Dorsolateral prefrontal cortex (tissue), 122 donors: ENCODE measurements at places on chromosomes 4 and X.

DNA sequence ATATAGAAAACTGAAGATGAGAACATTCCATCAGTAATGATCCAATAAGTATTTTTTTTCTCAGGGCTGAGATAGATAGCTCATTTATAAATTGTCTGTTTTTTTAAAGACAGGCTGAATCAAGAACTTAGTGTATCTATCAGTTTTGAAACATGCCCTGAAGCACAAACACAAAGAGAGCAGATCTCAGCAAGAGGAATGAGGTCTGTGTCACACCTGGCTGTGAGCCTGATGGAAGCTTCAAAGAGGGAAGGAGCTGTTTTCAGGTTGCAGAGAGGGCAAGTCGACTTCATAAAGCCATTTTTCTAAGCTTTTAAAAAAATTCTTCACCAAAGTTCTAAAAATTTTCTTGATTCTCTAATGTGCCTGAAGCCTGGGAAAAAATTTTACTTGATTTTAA, 434.9 kb downstream of the PDGFC start:
- no peak for DNase-seq

GRCh38 chr4:97235521-97235920, 907.8 kb downstream of the STPG2 start:
- no peak for DNase-seq

DNA sequence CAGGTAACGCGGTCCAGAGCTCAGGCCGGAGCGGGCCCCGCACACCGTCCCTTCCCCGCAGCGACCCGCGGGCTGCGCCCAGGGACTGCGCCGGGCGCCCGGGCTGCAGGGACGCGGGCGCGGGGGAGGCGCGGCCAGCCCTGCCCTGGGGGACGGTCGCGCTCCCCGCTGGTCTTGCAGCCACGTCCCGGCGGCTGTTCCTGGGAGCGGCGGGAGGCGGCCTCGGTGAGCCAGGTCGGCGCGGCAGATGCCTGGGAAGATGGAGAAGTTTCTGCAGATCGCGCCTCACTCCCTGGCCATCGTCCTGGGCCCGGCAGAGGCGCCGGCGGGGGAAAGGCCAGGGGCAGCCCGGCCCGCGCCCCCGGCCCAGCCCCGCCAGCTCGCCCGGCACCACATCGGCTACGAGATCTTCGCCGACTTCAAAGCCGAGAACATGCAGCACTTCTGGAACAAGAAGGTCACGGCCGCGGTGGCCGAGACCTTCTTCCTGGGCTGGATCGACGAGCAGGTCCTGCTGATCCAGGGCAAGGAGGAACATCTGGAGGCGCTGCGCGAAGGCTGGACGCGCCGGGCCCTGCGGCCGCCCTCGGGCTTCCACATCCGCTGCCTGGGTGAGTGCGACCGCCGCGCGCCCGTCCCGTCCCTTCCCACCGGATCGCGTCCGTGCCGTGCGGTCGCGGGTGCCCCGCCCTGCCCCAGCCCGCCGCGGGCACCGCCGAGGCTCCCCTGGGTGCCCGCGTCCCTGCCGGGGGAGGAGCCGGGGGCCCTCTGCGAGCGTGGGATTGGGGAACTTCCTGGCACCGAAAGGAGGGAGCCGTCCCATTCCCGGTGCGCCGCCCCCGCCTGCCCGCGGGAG, 107.4 kb upstream of the STOX2 start:
- no peak for DNase-seq

GRCh38 chrX:120125444-120125843, 9.7 kb upstream of the RHOXF1 start:
- DNase-seq: no peak

- DNase-seq: no peak
Measured at GRCh38 chrX:121160987-121161386, 113.6 kb downstream of the GLUD2 start.

DNA sequence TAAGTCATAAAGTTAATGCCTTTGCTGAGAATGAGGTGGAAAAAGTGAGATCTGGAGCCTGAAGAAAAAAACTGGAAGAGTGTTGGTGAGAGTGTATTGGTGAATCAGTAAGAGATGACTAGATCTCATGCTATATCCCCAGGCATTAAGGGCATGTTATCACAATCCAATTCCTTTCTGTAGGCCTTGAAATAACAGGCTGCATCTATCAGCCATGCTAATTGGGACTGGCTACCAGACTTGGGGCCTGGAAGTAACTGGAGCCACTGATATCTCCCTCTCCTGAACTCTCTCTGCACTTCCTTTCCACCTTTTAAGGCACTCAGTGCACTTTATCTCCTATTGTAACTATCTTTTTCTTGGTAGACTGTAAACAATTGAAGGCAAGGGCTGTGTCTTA, 88.8 kb upstream of the HPRT1 start:
- DNase-seq: no peak
